ENCODE measurements at places on chromosomes 3 and 15.

- DNase-seq, result no peak
These were observed 25.7 kb upstream of the APEH start for GRCh38 chr3:49648354-49649019.

DNA sequence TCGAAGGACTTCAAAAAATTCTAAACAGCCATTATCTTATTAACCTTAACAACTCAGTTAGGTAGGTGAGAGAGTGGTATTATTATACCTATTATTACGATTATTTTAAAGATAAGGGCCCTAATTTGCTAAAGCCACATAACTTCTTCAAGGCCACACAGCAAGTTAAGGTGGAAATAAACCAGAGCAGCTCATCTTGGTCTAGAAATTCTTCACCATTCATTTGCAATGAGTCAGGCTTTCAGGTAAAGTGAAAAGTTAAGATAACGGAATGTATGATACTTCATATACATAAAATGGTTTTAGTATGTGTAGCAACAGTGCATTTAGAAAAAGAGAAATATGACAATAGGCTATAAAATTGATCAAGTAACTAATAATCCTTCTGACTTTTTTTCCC is 920.2 kb downstream of the ROBO1 start:
- DNase-seq, result no peak

DNA sequence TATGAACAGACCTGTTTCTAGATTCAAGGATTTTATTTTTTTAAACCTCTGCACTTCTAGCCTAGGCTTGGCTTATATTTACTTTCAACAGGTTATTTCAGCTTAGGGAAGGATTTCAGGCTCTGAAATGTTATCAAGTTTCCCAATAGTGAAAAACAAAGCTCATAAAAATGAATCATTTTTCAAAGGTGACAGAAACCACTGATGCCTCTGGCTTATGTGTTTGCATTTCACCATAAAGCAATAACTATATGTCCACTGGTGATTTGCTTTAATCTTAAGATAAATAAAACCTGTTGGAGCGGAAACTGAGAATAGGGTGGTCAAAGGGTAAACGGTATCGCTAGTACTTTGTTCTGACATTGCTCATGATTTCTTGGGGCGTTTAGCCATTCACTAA is 141.2 kb upstream of the LRIG1 start:
- DNase-seq, result no peak

- no peak for DNase-seq
These were observed 483.9 kb downstream of the PYDC2 start for GRCh38 chr3:191944835-191945234.
